PC-9 (cell line): ENCODE measurements at places on chromosomes 1 and 21. TPM values are rescaled to one million over a fixed set of nuclear protein-coding genes. Genes with fewer than 3 reads are reported as not detected.

DNA sequence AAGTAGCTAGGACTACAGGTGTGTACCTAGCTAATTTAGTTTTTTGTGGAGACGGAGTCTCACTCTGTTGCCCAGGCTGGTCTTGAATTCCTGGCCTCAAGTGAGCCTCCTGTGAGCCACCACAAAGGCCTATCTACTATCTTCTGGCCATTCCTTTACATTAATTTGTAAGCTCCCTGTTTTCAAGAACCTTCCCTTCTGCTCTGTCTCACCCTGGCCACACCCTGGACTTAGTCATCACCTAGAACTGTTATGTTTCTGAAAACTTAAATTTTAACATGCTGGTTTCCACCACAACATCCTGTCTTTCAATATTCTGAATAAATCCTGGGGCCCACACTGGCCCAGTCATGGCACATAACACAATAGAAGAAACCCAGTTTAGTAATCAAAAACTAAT is 4.9 kb upstream of the B4GALT3 start:
- no peak for DNase-seq

- no peak for DNase-seq
Measured at GRCh38 chr1:215643592-215644321, 76.7 kb downstream of the KCTD3 start.

GRCh38 chr1:201870397-201870796 is 18.3 kb upstream of the SHISA4 start:
- DNase-seq: no peak

DNA sequence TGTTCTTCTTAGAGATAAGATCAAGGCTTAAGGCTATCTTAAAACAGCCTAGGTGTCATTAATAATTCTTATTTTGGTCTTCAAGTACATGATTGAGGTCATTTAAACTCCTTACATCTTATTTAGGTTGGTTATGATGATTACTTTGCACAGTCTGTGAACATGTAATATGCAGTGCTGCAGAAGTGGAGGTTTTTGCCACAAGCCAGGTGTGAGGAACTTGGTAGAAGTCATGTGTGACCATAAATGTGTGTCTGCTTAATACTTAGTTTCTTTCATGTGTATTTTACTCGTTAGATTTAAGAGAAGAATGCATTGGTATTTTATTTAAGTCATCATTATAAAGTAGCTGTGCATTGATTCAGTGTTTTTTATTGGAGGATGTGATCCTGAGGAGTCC is 10.1 kb downstream of the ATG4C start:
- no peak for DNase-seq

GRCh38 chr1:100391675-100392074 is 39.4 kb downstream of the CDC14A start:
- DNase-seq: no peak

DNA sequence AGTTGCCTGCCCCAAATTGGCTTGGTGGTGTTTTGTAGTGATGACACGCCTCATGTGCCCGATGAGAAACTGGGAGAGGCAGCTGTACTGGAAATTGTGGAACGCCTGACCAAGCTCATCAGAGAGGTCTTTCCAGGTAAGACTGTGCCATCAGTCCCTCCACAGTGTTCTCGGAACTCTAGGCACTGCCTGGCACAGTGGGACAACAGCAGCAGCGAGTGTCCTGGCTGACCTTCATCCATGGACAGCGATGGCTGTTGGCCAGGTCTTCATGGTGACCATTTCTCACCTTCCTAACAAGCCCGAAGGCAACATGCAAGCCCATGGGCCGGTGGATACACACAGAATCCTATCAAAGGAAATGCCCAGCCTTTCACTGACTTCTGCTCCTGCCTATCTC is 10.7 kb upstream of the XKR8 start:
- no peak for DNase-seq

- DNase-seq: no peak
Measured at GRCh38 chr1:167698313-167698712, 23.5 kb upstream of the MPZL1 start.

The PGBD5 gene
- not detected in 2 replicates for total RNA-seq
